Activated CD8-positive, alpha-beta memory T cell treated with anti-CD3 and anti-CD28 coated beads for 1 hour (primary cell): ENCODE measurements at places on chromosomes 7 and 10.

DNA sequence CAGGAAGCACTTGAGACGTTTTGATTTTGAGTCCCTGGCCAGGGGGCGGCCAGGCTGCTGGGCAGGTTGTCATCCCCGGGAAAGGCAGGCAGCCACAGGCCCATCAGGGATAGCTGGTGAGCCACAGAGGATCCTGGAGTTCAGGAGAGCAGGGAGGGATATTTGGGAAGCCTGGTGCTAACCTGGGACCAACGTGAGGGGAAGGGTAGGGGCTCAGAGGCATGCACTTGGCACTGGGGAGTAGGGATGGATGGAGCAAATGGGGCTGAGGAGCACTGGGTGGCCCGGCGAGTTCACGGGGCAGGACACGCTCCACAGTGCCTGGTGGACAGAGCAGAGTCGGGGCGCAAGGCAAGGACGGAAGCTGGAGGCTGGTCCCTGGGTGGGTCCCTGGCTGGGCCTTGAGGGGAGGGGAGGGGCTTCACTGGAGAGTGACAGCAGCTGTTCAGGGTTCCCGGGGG, 30.2 kb downstream of the LRRC27 start:
- DNase-seq: no peak

DNA sequence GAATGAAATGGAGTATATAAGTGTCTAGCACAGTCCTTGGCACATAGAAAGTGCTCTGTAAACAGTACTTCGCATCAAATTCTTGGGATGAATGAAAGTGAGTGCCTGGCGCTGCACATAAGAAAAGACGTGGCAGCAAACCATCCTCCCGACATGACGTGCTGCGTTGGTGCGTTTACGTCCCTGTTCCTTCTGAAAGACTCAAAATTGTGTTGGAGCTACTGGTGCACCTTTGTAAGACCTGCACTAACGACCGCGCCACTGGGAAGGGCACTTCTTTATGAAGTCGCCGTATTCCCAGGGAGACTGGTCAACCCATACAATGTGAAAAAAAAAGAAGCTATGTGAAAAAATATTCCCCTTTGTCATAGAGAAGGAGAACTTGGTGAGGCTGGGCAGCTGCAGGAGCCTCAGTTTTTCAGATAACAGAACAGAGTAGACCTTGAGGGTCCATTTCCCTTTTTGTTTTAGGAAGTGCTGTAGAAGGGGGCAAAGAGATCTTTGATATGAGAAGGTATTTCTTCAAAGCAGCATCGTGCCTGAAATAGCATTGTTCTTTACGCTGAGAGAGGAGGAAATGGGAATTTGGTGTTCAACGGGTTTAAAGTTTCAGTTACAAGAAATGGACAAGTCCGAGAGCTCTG, 91.7 kb downstream of the PTPRE start:
- no peak for DNase-seq

GRCh38 chr10:15715619-15716227, 4.0 kb downstream of the ITGA8 start:
- DNase-seq: no peak

DNA sequence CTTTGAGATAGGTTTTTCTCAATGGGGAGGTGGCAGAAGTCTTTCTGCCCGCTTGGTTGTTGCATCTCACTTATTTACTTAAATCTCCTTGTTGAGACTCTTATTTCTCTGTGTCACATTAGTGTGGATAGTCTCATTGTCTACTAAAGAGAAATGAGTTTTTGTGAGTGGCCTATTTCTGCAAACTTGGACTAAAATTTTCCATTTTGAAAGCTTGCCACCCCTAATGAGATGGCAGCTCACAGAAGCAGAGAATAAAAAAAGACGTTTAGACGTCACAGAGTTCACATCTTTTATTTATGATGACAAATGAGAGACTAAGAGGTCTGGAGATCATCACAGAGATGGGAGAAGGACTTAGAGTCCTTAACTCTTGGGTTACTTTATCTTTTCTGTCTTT, 262.7 kb upstream of the PHYHIPL start:
- no peak for DNase-seq

- no peak for DNase-seq
Measured at GRCh38 chr7:128351296-128352152, 7.8 kb upstream of the RBM28 start.

DNA sequence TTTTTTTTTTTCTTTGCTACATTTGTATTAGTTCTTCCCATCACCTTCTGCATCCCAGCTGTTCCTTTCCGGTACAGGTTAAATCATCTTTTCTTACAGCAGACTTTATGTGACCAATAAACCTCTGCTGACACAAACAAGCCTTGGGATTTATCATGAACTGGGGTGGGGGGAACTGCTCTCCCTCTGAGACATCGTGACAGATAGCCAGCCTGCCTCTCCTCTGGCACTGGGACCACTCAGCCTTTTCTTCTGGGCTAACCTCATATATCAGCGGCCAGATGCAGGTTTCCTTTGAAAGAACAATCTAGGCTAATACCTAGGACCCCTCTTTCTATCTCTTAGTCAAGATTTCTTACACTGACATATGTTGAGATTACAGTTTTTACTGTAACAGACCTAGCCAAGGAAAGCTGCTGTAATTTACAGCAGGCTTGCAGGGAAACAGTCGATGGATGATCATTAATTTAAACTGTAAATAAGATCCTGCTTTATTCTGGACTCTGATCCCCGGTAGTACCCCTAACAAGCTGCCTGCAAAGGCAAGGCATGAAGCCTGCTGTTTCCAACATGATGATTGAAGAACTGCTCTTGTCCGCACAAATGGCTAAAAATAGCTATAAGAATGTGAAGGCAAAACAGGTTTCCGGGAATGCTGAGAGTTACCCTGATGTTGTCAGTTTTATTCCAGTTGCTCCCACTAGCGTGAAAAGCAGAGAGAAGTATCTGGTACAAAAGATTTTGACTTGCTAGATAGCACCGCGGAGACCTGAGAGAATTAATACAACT, 338.7 kb downstream of the SORCS1 start:
- DNase-seq: no peak

- no peak for DNase-seq
Measured at GRCh38 chr10:92692080-92692671, 2.4 kb downstream of the HHEX start.

DNA sequence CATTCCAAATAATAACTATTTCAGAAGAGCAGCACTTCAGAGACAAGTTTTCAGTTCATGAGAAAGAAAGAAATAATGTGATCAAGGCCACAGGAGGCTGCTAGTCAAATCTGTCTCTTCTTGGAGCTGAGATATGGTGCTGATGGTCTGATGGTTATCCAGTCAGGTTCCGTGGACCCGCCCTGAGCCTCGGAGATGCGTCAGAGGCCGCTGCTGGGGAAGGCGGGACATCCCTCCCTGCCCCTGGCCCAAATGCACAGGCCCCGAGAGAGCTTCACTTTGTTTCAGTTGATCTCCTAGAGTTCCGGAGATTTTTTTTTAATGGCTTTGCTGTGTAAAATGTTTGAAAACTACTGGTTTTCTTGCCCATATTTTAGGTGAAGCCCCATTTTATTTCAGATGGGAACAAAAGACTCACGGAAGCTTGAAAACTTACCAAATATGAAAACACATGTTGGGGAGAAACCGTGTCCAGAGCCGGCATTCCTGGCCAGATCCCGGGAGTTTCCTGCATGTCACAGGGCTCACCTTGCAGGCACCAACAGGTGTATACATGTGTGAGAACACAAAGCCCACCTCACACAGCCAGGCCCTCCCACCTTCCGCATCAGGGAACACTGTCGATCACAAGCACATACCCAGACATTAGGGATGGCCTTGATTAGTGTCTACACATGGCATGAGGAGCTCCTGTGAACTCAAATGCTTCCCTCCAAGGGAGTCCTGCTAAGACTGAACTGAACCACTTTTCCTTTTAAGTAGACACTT, 499.0 kb downstream of the TCERG1L start:
- DNase-seq: no peak

- DNase-seq: no peak
Measured at GRCh38 chr7:101235050-101235449, 2.6 kb downstream of the CLDN15 start.

DNA sequence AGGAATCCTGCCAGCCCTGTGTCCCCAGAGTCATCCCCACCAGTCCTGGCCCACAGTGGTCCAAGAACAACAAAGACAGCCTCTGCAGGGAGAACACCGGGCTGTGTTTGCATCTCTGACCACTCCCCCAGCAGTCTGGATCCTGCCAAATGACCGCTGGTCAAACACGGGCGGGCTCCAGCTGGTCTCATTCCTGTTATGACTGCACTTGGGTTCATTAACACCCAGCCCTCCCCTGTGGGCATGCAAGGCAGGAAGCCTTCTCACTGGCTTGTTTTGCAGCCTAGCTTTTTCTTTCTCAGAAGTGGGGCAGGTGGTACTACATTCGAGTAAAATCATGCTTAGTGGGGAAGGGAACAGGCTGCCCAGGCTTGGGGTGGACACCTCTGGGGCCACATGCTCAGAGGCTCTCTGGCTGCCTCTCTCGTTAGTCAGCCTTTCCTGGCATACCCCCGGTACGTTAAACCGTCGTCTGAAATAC, 190.0 kb downstream of the PLXNA4 start:
- no peak for DNase-seq

- DNase-seq: no peak
Measured at GRCh38 chr10:129867631-129868179, 96.4 kb downstream of the EBF3 start.

GRCh38 chr10:11272915-11273389, 255.3 kb downstream of the CELF2 start:
- no peak for DNase-seq

GRCh38 chr7:12493407-12493806, 77.1 kb upstream of the SCIN start:
- DNase-seq: no peak

DNA sequence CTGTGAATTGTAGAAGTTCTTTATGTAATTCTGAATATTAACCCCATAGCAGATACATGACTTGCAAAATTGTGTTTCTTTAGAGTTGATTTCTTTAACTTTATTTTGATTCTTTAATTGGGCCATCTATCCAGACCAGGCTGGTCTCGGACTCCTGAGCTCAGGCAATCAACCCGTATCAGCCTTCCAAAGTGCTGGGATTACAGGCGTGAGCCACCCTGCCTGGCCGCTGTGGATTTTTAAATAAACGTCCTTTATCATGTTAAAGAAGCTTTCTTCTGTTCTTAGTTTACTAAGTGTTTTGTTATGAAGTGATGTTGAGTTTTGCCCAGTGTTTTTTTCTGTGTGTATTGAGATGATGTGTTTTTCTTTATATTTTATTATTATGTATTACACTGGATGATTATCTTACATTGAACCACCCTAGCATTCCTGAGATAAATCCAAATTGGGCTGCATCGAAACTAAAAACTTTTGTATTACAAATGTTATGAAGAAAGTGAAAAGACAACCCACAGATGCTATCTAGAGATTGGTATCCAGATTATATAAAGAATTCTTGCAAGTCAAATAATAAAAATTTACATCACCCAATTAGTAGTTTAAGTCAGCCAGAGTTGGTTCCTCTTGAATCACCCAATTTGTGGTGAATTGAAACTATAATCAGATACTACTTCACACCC, 118.1 kb downstream of the TPST1 start:
- DNase-seq: no peak

- no peak for DNase-seq
Measured at GRCh38 chr7:138945821-138946220, 35.4 kb downstream of the KIAA1549 start.

- no peak for DNase-seq
Measured at GRCh38 chr7:123658023-123658422, 2.4 kb downstream of the LMOD2 start.

DNA sequence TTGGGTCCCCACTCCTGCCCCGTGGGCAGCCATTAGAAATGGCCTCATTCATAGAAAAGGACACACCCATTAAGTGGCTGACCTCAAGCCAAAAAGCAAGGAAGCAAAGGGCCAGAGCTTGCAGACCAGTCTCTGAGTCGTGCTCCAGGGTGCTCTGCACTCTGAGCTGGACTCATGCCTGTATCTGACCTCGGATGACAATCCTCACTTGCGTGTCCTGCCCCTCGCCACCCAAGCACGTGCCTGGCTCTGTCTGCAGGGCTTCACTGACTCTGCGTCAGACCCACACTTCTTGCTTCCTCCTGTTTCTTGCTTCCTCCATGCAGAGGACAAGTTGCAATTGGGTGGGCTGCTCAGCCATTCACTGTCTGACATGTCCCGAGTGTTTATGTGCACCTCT, 138.8 kb downstream of the OAT start:
- DNase-seq: no peak

GRCh38 chr10:60260321-60260720, 129.4 kb downstream of the ANK3 start:
- no peak for DNase-seq

- DNase-seq: no peak
Measured at GRCh38 chr10:4332764-4333458, 493.1 kb upstream of the AKR1E2 start.

DNA sequence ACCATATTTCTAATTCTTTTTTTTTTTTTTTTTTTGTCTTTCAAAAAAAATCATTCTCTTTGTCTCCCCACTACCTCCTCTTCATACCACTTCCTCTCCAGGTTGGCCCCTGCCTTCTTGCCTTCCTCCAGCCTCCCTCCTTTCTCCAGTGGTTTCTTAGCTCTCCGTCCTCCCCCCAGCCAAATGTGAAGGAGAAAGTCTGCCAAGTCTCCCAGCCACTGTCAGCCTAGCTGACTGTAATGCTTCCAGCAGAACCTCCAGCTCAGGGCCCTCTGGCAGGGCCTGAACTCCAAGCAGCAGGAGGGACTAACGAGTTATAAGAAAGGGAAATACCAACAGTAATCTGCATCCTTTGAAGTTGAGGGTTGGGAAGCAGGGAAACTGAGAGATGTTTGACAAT, 35.5 kb upstream of the BICC1 start:
- DNase-seq: no peak
